ENCODE measurements at places on chromosomes 6 and 20.

DNA sequence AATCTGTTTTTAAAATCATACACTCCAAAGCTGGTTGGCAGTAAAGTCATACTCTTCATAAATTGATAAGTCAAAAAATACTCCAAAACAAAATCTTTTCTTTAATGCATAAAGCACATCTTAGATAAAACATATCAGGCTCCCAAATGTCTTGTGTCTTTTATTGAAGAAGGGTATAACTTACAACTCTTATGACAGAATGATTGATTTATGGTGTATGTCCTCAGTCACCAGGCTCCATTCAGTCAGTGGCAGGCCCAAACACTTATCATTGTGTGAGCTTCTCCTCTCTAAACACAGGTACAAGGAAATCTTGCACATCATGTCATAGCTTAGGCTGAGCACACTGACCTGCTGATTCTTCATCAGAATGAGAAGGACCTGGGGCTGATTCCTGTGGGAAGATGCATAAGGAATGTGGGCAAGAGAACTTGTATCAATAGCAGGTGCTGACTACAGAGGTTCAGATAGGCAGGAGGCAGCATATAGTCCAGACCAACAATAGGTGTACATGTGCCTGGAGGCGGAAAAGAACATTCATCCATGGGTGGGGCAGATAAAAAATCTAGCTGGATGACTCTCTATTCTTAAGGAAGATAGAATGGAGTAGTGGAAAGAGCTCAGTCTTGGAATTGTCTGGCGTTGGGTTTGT is 1.9 kb downstream of the CALHM5 start:
- no peak for DNase-seq

GRCh38 chr6:146957181-146958093 is 246.8 kb upstream of the STXBP5 start:
- DNase-seq: no peak

DNA sequence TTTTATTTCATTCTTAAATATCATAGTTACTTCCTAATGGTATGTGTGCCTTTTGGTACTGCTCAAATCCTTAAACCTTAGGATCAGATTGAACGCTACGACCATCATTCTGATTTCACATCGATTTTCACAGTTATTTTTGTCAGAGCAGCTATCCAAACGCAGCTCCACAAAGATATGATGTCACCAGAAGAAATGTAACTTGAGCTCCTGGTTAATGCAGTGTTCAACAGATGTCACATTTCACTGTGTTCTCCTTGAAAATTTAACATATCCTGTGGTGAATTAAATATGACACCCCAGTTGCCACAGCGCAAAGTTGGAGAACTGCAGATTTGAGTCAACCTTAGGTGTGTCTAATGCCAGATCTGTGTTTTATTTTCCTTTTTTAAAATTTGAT is 81.4 kb downstream of the CTNNBL1 start:
- no peak for DNase-seq

DNA sequence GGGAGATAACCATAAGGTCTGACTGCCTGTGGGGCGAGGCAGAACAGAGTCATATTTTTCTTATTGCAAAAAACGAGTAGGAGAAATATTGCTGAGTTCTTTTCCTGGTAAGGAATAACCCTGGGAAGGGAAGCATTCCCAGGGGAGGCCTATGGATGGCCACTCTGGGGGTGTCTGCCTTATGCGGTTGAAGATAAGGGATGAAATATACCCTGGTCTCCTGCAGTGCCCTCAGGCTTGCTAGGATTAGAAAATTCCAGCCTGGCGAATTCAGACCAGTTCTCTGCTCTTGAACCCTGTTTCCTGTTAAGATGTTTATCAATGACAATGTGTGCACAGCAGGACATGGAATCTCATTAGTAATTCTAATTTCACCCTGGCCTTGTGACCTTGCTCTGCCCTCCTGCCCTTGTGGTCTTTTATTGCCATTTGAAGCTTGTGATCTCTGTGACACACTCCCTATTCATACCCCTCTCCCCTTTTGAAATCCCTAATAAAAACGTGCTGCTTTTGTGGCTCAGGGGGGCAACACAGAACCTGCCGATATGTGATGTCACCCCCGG is 491.1 kb upstream of the EYS start:
- no peak for DNase-seq

DNA sequence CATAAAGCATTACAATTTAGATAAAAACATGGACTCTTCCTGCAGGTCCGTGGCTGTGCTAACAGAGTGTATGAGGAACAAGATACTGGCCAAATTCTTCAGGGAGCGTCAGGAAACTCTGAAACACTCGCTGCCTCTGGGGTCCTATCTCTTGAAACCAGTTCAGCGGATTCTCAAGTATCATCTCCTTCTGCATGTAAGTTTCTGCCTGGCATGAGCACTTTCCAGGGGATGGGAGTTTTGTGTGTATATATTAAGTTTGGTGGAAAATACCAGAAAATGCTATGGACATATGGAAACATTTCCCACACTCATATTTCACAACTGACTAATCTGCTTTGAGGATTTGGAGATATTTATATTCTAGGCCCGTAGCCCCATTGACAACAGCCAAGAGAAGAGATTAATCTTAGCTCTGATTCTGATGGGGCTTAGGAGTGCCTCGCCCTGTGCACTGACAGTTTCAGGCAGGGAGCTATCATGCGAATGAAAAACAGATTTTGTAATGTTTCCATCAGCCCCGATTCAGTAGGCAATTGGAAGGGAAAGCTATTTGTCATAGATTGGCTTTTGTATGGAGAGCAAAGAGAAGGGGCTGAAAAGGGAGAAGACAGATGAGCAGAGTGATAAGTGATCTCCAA is 64.7 kb upstream of the MTHFD1L start:
- DNase-seq: no peak

GRCh38 chr20:30610751-30611150 is 646.7 kb upstream of the DEFB115 start:
- no peak for DNase-seq

DNA sequence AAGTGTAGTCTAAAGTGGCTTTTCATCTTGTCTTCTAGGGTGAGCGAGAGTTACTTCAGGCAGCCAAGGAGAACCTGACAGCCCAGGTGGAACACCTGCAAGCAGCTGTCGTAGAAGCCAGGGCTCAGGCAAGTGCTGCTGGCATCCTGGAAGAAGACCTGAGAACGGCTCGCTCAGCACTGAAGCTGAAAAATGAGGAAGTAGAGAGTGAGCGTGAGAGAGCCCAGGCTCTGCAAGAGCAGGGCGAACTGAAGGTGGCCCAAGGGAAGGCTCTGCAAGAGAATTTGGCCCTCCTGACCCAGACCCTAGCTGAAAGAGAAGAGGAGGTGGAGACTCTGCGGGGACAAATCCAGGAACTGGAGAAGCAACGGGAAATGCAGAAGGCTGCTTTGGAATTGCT is 27.1 kb downstream of the C20orf173 start:
- DNase-seq: no peak

- no peak for DNase-seq
Measured at GRCh38 chr20:2133318-2134183, 31.9 kb downstream of the STK35 start.

DNA sequence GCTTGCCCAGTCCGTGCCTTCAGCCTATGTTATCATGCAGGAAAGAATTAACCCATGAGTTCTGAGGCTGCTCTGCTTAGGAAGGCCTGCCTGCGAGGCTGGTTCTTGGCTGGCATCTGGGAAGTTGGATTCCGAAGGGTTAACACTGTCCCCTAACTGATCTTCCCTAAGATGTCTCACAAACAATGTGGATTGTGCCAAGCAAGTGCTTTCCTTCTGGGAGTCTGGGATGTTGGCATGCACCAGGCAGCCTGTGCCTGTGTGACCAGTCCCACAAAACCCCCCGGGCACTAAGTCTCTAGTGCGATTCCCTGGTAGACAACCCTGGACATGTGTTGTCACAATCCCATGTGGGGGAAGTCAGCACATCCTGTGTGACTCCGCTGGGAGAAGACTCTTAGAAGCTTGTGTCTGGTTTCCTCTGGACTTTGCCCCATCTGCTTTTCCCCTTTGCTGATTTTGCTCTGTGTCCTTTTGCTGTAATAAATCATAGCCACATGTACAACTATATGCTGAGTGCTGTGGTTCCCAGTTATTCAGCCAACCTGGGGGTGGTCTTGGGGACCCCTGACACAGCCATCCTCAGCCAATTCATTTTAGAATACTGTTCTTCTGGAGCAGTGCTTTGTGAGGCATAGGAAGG is 83.8 kb downstream of the SLC22A23 start:
- DNase-seq: no peak

GRCh38 chr6:55664591-55665587 is 85.9 kb upstream of the HMGCLL1 start:
- no peak for DNase-seq

Data from right kidney (tissue), 9 donors.